ENCODE measurements at places on chromosomes 2 and 18.

GRCh38 chr2:133314795-133315194 lies 253.5 kb downstream of the NCKAP5 start:
- no peak for DNase-seq

- peak; percentile 57 for DNase-seq
Observed at GRCh38 chr2:138787053-138787666, 7.0 kb upstream of the NXPH2 start.

- no peak for DNase-seq
Observed at GRCh38 chr18:22314001-22314400, 103.7 kb downstream of the CTAGE1 start.

GRCh38 chr2:102473020-102473419 lies at the start of gene SLC9A4:
Gene SLC9A4, plus strand, starts transcription at chr2:102473226. Its CDS starts 534 bp downstream, at chr2:102473760.
- peak; percentile 21 for DNase-seq

DNA sequence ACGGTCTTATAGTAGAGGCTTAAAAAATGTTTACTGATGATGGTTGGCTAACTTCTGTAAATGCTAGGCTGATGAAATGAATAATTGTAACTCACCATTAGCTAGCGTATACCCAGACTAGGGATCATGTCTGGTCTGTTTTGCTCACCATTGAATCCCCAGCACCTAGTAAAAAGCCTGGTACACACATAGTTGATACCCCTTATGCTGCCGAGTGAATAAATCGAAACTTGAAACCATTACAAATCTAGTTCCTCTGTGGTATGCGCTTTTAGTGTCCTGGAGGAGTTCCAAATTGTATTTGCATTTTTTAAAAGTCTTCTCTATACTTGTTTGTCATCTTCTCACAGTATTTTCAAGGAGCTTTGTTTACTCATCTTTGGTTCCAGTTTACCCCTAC lies 1.3 kb downstream of the TAF1B start:
- peak; percentile 18 for DNase-seq

DNA sequence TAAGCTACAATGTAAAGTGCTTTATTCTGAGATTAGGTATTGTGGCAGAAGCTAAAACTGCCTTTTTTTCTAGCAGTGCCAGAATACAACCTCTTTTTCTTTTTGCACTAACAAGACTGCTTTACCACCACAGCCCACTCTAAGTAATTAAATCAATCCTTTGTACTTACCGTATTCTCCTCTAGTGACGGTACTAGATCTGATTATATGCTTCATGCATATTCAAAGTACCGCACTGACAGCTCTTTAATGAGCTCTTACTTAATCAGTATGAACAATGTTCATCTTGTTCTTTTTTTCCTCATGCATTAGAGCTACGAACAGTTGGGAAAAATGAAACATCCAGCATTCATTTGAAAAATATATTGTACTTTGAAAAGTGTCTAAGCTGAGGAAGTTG lies 16.1 kb upstream of the OTX1 start:
- no peak for DNase-seq

- no peak for DNase-seq
Observed at GRCh38 chr18:24089076-24089475, 49.8 kb upstream of the CABYR start.

GRCh38 chr2:179059026-179059700 lies 9.2 kb upstream of the CCDC141 start:
- DNase-seq: no peak

GRCh38 chr2:170999654-171000053 lies 70.6 kb downstream of the GORASP2 start:
- no peak for DNase-seq

DNA sequence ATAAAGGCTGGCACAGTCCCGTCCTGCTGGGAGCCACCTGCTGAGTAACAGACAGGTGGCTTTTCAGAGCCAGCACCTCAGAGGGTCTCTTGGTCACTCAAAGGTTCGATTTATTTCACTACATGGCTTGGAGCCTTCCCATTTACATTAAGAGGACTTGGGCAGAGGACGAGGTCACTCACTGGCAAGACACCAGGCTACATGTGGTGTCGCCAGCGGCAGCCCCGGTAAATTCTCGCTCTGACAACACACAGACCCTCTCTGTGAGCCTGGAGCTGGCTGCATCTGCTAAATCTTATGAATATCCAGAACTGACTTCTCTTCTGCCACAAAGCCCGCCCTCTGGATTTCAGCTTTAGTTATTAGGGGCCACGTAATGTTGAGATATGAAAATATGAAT lies 254.7 kb downstream of the VAPA start:
- no peak for DNase-seq

- DNase-seq: no peak
Observed at GRCh38 chr2:97095661-97096060, 979 bp upstream of the FAHD2B start.

DNA sequence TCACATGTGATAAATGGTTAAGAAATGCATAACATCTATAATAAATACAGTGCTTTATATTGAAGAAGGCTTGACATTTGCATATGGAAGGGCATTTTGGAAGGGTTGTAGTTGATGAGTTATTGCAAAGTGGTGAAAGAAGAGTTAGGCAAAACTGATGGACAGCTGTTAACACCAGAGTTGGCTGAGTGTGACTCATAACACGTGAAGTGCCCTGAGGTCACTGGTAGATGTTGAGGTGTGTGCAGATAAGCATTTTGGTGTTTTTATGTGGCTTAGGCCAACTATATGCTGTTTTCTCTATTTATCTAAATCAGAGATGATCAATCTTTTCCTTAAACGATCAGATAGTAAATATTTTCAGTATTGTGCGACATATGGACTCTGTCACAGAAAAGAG lies 154.3 kb upstream of the KCNH7 start:
- DNase-seq: no peak

DNA sequence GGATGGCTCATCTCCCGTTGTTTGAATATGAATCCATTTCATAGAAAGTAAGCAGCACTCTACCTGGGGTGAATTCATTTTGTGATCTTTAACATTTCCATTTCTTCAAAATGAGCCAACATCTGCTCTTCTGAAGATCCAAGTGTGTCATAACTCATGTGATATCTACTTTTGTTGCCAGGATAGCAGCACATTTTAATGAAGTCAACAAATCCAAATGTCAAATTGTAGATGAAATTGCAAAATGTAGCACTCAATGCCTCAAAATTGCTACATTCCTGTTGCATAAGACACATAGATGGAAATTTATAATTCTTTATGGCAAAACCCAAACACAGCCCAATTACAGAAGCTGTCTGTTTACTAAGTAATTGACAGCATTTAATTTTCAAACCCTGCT lies 360.7 kb downstream of the TMX3 start:
- no peak for DNase-seq

DNA sequence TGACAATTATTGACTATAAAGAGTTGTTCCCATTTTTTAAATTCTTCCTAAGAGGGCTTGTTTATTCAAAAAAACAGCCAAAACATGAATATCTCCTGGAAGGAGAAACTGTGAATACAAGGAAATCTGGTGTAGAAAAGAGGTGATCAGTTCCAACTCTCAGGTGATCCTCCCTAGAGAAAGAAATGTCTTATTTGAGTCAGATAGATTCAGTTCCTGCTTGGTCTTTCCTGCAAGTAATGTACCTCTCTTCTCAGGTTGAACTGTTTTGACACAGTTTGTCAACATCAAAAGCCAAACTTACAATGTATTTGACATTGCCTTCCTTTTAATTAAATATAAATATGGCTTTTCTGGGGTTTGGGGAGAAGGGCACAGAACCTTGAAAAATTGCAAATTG lies 567.4 kb downstream of the ARHGAP15 start:
- DNase-seq: no peak

DNA sequence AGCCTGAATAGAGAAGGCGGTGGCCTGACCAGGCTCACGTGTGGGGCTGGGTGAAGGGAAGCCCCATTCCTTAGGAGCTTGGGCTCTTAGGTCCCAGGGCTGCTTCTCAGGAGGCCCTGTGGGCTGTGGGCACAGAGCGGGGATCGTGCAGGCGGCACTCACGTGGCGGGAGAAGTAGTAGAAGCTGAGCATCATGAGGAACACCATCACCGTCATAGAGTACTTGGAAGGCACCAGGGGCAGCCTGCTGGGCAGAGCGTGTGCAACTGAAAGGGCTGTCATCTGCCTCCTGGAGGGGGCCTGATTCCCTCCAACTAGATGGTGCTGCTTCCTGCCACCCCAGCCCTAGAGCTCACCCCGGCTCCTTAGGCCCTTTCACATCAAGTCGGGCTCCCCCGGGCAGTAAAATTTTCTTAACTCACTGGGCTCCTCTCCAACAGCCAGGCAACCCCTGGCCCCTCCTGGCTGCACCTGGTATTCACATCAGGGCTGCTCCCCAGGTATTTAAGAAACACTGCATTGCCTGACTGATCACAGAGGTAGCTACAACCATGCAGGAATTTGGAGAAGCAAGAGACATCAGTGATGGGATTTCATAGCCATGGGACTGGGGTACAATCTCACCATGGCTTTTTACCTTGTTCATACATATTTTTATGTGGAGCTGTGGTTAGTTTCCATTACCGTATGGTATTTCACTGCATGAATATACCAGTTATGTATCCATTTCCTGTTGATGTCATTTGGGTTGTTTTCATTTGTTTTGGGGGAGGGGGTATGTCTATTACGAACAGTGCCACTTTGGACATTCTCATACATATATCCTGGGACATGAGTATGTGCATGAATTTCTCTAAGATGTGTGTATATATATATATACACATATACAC lies 32.9 kb downstream of the CENPO start:
- DNase-seq: no peak

- no peak for DNase-seq
Observed at GRCh38 chr2:179682756-179683155, 178.7 kb downstream of the ZNF385B start.

- DNase-seq: no peak
Observed at GRCh38 chr2:46200861-46201605, 96.2 kb upstream of the EPAS1 start.

DNA sequence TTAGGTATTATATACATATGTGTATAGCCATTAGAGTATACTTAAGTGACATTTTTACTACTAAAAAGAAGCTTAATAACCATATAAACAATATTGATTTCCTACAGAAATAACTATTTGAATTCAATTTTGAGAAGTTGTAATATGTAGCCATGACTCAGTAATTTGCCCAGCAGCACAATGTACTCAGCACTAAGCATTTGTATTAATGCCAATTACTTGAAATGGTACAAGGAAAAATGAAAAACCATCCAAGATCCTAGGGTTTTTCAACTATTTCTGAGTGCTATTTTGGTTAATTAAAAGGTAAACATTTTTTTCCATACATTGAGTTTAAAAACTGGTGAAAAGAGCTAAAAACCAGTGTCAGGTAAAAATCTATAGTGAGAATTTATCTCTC lies 324.0 kb downstream of the KCNJ3 start:
- DNase-seq: no peak

DNA sequence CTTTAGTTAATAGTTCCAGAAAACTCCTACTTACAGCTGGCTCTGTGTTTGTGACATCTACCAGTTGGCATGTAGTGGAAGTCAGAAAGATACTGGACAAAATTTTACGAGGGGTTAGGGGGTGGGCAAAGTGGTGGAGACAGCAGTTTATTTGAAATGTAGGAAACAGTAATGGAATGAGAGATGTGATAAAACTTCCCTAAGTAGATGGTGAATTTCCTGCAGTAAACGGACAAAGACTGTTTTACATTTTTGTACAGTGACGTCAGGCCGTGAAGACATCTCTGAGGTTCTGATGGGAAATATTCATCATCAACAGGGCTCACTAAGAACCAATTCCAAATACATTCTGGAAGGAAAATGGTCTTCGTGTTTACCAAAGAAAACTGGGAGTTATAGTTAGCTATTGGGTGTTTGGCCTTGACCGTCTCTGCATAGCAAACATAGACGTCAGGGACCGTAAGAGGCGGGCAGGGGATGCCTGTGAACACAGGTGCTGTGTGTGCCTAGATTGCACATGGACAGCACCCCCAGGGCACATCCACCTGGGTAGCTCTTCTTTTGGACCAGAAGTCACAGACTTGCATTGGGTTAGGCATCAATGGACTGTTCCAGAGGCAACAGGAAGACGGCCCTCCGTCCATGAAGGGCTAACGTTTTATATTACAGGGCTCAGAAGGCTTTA lies 131.5 kb downstream of the ZNF516 start:
- DNase-seq: no peak

DNA sequence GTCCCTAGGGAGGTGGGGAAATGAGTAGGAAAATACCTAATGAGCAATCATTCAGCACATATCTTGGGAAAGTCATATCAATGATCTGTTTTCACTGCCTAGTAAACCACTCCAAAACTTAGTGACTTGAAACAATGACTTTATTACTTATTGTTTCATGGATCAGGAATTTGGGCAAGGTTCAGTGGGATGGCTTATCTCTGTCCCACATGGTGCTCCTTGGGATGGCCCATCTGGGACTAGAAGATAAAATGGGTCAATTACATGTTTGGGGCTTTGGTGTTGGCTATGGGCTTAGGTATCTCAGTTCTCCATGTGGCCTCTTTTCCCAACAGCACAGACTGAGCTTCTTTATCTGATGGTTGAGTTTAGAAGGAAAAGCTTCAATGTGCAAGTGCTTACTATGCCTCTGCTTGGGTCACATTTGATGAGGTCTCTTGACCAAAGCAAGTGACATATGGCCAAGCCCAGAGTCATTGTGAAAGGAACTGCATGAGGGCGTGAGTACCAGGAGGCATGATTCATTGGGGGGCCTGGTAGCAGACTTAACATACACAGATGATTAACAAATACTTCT lies 218.1 kb upstream of the TNP1 start:
- no peak for DNase-seq

DNA sequence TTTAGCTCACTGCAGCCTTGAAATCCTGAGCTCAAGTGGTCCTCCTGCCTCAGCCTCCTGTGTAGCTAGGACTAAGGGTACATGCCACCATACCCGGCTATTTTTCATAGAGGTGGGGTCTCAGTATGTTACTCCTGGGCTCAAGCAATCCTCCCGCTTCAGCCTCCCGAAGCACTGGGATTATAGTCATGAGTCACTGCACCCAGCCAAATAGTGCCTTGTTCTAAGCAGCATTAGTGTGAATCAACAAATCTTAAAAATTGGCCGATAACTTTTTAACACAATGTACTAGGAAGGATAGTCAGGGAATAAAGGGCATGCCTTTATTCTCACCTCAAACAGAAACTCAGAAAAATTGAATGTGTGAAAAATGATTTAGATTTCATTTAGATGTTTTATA lies 51.6 kb downstream of the XRCC5 start:
- no peak for DNase-seq

DNA sequence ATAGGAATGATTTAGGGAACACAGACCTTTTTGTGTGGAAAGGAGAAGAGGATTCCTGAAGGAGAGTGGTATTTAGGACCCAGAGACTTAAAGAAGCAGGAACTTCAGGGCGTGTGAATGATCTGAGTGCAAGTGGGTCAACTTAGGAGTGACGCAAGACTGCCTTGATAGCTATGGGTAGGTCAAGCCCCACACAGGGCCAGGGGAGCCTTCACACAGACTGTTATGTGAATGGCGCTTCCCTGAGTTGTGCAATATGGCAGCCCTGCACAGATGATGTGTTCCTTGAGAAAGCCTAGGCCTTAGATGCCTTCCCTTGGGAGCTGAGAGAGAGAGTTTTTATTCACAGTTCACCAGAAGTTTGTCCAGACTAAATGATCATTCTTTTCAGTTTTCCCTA lies 47.1 kb upstream of the IGFBP5 start:
- DNase-seq: no peak
